ENCODE measurements at places on chromosomes 5 and 9.

DNA sequence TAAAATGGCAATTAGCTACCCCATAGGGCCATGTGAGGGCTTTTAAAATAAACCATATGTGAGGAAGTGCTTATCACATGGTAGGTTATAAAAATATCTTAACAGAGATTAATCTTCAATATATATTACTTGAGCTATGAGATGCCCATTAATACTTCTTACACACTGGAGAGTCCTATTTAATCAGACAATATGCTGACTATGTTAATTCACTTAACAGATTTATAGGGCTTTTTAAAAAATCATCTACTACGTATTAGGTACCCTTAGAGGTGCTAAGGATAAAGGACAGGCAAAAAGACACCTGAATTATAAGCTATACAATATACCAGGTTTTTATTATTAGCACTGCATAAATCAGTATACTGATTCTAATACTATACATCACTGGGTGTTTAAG lies 102.6 kb downstream of the STRBP start:
- no peak for DNase-seq

DNA sequence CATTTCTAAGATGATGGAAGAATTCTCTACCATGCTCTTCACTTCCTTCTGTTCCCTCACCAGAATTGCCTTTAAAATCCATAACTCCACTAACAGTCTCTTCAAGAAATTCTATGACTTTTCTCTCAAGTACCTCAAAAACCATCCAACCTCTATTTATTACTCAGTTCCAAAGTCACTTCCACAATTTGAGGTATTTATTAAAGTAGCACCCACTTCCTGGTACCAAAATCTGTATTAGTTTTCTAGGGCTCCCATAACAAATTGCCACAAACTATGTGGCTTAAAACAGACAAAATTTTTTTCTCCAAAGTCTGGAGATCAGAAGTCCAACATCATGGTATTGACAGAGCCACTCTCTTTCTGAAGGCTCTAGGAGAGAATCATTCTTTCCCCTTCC lies 4.9 kb upstream of the SPTLC1 start:
- no peak for DNase-seq

- DNase-seq, result no peak
Measured at GRCh38 chr5:55313870-55314617, 6.3 kb downstream of the MTREX start.

DNA sequence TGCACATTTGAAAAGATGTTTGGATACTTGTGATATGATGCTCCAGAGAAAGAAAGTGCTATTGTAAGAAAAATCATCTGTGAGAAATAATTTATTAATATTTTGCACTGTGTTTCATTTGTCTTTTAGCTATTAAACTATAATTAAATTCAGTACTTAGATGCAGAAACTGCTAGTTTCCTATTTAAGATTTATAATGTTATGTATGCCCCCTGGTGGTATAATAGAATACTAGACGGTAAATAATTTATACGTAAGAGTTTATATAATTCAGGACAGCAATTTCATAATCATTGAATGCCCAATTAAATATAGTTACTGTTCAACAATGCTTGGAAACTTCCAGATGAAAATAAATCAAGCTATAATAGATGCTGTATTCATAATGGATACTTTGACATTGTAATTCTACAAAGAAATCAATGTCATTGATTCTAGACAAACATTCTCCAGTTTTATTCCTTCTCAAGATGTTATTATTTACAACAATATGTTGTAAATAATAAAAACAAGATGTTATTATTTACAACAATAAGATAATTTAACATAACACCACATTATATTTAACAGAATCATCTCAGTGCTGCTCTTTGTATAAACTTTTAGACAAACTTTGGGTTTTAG lies 101.0 kb downstream of the TMEM232 start:
- no peak for DNase-seq

GRCh38 chr9:4131946-4132345 lies 167.9 kb downstream of the GLIS3 start:
- no peak for DNase-seq

- no peak for DNase-seq
Measured at GRCh38 chr9:11414241-11414640, 801.4 kb upstream of the PTPRD start.
